ENCODE measurements at places on chromosomes 16 and 17.
A peak's percentile ranks its signal among the peaks of the same experiment; 100 is the strongest.

- DNase-seq: no peak
These were observed 11.9 kb downstream of the CHD9NB start for GRCh38 chr16:53040788-53041187.

DNA sequence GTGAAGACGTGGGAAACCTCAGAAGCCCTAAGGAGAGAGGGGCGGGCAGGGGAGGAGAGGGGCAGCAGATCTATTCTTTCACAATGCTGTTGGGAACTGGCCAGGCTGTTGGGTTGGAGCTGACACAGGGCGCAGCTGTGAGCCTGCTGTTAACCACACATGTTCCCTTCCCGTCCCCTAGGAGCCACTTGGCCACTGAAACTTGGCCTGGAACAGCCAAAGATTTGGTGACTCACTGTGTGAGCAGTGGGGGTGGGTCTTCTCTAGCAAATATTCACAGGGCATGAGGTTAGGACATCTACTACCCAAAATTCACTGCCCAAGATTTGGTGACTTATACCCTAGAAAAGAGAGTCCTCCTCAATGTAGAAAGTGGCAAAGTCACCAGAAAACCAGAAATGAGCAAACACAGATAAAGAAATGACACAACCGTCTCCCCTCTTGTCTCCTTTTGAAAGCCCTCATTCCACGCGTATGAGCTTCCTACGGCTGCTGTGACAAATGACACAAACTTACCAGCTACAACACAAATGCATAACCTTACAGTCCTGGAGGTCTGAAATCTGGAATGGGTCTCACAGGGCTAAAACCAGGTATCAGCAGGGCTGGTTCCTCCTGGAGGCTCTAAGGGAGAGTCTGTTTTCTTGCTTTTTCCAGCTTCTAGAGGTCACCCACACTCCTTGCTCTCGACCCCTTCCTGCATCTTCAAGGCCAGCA, 6.3 kb downstream of the TBC1D16 start:
- DNase-seq: no peak

DNA sequence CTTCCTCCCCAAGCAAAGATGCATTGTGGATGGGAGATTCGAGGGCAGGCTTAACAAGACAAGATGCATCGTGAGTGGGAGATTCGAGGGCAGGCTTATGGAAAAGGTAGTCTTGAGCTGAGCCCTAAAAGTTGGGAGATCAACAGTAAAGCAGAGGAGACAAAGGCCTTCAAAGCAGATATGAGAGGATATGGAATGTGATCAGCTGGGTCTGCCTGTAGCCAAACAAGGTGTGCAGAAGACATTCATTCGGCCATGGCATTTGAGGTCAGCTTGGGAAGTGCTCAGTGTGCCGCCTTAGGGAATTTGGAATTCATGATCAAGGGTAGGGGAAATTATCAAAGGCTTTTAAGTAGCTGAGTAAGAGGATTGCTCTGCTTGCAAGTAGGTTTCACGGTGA, 39.5 kb downstream of the DNAH9 start:
- no peak for DNase-seq

GRCh38 chr16:8173111-8173644, 417.1 kb downstream of the TMEM114 start:
- no peak for DNase-seq

GRCh38 chr17:68807998-68808772, 147.0 kb downstream of the ABCA8 start:
- no peak for DNase-seq

- no peak for DNase-seq
These were observed 88.5 kb upstream of the ZNF267 start for GRCh38 chr16:31785126-31785525.

GRCh38 chr16:66652661-66653360, 43.7 kb downstream of the CMTM4 start:
- no peak for DNase-seq

- DNase-seq: peak; percentile 54
These were observed 2.9 kb downstream of the C17orf58 start for GRCh38 chr17:67993153-67993997.

- no peak for DNase-seq
These were observed 27.3 kb downstream of the CD300LG start for GRCh38 chr17:43874293-43874692.

GRCh38 chr16:86758932-86759331, 180.6 kb downstream of the FOXL1 start:
- no peak for DNase-seq

DNA sequence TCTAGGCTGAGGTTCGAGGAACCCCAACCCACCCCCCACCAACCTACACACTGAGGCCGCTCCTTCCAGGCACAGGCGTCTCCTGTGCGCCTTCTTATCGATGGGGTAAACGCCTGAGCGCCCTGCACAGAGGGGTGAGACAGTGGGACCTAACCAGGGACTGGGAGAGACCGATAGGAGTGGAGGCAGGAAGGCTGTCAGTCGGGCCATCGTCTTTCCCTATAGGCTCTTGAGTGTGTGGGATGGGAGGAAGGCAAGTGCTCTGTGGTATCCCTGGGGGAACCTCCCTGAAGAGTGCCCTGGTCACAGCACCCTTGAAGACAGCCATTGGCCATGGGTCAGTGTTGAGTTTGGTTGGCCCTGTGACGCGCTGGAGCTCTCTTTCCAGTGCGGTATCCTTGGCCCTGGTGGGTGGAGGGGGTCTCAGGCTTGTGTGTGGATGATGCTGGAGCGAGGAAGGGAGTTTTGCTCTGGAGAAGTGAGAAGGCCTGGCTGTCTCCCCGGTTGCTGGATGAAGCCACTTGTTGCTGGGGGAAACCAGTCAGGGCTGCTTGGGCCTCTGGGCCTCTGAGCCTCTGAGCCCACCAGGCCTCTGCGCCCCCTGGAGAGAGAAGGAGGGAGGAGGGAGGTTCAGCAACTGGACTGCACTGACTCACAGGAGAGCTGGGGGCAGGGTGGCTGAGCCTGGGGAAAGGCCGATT, 1.7 kb downstream of the GPRC5C start:
- DNase-seq: no peak

GRCh38 chr16:86584726-86585721, 6.7 kb downstream of the FOXL1 start:
- no peak for DNase-seq

DNA sequence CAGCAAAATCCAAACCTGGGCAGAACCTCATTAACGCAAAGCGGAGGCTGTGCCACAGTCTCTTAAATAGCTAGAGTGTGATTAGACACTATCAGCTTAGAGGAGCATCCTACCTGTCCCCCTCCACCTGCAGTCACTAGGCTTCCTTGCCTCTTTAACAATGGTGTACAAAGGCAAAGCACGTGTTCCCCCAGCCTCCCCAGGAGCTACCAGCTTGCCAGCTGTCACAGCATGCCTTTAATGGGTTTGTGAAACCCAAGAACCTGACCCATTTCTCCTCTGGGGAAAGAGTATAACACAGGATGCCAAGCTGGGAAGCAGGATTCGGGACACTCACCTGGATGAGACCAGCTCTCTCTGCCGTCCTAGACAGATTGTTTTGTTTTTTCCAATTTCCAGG, 37.2 kb upstream of the TBX2 start:
- no peak for DNase-seq

GRCh38 chr16:4675864-4676786, 17.2 kb upstream of the NUDT16L1 start:
- no peak for DNase-seq

DNA sequence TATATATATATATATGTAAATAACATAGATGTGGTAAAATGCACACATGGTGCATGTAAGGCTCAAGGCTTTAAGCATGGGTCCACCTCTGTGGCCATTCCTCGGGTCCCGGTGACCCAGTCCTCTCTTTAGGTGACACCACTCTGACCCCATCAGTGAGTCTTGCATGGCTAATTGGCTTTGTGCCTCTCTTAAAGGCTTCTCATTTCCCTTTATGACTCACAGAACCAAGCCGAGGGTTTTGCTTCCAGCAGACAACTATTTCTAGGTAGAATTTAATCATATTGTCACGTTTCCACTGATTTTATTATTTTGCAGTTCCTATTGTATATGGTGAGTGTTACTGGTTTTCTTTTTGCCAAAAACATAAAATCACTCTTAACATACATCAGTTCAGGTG, 59.7 kb downstream of the PLCG2 start:
- no peak for DNase-seq

DNA sequence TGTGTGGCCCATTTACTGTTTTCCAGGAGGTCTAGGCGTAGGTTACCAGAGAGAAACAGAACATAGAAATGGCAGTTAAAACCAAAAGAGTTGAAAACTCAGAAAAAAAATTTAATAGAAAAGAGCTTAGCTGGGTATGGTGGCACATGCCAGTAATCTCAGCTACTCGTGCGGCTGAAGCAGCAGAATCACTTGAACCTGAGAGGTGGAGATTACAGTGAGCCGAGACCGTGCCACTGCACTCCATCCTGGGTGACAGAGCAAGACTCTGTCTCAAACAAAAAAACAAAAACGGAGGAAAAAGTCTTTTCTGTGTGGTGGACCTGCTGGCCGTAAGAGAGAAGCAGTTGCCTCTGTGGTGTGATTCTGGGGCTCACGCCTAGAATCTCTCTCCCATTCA, 35.8 kb downstream of the MRTFB start:
- no peak for DNase-seq

DNA sequence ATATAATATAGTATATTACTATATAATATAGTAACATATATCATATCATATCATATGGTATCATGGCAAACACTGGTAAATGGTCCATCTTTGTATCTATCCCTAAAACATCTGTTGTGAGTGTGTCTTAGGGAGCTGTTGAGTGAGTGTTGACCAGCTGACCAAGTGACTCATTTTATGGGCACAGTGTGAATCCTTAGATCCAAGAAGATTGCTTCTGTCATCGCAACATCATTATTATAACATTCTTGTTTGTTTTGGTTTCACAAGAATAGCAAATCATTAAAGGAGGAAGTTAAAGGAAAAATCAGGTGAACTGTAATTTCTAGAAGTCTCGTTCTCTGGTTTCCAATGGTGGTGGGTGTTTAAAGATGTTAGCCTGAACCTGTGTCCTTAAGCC, 11.7 kb upstream of the MAF start:
- no peak for DNase-seq

DNA sequence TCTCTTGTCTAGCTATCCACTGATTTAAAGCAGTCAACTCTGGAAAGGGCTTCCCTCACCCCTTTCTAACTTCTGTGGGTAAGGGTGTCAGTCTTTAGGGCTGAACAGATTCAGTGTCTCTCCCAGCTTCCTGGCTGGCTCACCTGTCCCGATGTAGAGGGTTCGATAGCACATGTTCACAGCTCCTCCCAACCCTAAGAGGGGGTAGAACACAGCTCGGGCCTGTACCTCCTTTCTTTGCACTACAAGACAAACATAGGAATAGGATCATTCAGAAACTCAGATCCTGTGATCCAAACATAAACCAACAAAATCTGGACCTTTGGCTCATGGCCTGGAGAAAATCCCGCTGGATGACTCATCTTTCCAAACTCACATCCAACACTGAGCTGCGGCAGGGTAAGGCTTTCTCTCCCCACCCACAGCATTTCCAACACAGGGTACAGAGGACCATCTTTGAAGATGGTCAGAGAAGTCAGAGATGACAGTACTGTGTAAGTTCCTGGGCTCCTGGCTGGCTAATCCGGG, 5.8 kb upstream of the DHRS13 start:
- DNase-seq: no peak

DNA sequence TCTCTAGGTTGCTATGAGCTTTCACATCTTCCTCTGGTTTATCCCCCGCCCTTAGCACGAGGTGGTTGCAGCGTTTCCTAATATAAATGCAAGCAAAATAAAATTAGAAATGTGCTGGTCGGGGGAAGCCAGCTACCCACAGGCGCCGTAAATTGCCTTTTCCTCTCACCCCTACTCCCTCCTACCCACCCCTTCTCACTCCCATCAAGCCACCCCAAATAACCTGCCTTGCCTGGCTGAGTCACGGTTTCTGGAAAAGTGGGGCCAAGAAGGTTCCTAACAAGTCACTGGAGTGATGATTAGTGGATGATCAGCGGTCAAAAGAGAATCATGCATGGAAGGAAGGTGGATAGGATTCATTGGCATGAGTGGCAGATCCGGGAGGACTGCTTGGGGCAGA, 120.9 kb upstream of the RBFOX1 start:
- DNase-seq: no peak

DNA sequence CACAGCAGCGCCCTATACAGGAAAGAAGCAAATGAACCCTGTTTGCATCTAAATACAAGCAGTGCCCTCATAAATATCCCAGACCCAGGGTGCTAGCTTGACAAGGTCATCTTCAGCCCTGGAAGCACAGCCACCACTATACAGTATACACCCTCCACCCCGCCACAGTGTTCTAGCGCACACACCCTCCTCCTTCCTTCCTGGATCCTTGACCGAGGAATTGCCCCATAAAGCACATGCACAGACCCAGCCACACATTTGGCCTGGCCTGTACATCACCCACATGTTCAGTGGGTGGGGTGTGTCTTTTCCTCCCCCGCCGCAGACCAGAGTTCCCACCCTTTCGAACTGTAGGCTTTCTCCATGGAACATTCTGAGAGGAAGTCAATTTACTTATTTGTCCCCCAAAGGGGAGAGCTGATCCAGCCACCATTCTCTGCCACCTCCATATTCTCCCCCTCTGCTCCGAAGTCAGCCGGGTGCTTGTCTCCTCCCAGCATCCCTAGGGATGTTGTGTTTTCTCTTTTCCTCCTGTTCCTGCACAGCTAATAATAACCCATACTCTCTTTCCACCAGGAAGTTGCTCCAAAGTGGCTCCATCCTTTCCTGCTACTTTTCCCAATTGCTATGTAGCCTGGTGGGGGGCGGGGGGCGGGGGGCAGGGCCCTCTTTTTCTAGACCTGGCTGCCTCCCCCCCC, 6.6 kb downstream of the ABI3 start:
- DNase-seq: no peak

DNA sequence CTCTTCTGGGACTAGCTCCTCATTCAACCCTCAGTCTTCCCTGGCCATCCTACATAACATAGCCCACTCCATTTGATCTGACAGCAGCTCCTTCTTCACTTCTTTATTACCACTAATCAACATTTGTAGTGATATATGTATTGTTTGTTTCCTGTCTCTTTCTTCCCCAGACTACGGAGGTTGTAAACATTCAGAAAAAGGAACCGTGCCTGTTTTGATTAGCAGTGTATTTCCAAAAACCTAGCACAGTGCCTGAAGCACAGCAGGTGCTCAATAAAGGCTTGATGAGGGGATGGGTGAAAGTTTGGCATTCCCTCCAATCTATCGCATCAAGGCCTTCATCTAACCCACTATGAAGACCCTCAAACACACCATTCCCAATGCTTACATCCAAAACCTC, 150.8 kb downstream of the XYLT1 start:
- DNase-seq: no peak

DNA sequence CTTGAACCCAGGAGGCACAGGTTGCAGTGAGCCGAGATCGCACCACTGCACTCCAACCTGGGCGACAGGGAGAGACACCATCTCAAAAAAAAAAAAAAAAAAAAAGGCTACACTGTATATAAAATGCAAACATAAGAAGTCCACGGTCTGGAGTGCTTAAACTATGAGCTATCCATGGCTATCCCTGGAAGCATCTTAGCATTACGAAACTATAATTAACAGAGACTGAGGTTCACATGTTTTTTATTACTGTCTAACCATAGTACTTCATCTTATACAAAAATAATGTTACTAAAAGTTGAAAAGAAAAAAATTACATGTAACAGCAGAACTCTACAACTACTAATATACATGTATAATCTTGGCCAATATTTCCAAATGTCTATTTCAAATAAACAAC, 32.8 kb downstream of the HELZ start:
- DNase-seq: no peak

All from activated gamma-delta T cell (primary cell).